ENCODE measurements at places on chromosomes 6 and 20. TPM values are rescaled to one million over a fixed set of nuclear protein-coding genes. Genes with fewer than 3 reads are reported as not detected.

DNA sequence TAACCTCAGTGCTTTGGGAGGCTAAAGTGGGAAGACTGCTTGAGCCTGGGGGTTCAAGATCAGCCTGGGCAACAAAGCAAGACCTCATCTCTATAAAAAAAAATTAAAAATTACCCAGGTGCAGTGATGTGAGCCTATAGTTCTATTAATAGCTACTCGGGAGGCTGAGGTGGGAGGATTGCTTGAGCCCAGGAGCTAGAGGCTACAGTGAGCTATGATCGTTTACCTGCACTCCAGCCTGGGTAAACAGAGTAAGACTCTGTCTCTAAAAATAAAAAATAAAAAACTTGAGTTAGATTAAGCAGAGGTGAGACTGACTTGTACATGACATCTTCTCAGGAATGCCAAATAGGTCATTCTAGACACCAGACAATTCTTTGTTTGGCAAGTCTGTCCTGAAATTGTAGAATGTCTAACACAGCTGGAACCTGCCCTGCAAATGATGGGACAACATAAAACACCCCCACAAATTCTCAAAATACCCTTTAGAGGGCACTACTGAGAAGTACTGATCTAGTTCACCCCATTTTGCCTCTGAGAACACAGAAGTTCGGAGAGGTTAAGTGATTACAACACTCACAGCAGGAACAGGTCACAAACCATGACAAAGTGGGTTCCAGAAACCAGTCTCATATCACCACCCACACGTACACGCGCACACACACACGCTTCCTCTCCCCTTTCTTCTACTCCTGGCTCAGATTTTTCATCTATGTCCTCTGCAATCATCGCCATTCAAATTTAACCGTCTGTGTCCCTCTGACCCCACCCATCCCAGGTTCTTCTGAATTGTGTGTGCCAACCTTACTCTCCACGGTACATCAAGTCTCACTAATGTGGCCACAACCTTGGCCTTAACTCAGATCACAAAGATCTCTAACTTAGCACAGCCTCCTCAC lies 38.3 kb downstream of the ARHGAP18 start:
- no peaks in the 10 kb centered on the region for H3K36me3 ChIP-seq
- no peak overlapping the region for H3K4me3 ChIP-seq
- no peak overlapping the region for H3K27ac ChIP-seq
- no peak for DNase-seq
- H3K27me3 ChIP-seq = no peaks in the 10 kb centered on the region
- peaks cover 36% of the 10 kb centered on the region for H3K4me1 ChIP-seq

- no peak overlapping the region for H3K4me3 ChIP-seq
- H3K27me3 ChIP-seq = no peaks in the 10 kb centered on the region
- peak overlapping the region; percentile 75 for H3K27ac ChIP-seq
- DNase-seq = no peak
- H3K4me1 ChIP-seq = peaks cover 60% of the 10 kb centered on the region
- H3K36me3 ChIP-seq = no peaks in the 10 kb centered on the region
These were observed 59.9 kb upstream of the MAP7 start for GRCh38 chr6:136609873-136610706.

DNA sequence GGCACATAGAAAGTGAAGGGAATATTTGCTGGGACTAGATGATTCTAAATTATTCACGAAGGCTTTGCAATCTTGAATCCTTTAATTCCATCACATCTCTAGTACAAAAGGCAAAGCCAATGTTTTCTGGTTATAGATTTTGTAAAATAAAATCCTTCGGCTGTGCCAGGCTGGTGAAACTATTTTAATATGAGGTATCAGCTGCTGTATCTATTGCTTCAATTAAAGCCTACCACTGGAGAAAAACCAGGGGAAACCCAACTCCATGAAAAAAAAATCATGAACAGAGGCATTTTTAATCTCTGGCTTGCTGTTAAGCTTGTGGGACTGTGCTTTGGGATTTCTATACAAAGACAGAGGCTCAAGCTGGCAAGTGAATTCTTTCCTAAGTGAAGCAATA lies 271.8 kb downstream of the QKI start:
- DNase-seq = no peak
- no peak overlapping the region for H3K27ac ChIP-seq
- no peaks in the 10 kb centered on the region for H3K36me3 ChIP-seq
- H3K4me3 ChIP-seq = no peak overlapping the region

GRCh38 chr6:137923866-137924653 lies 57.0 kb downstream of the TNFAIP3 start:
- peaks cover 36% of the 10 kb centered on the region for H3K4me1 ChIP-seq
- no peaks in the 10 kb centered on the region for H3K36me3 ChIP-seq
- H3K4me3 ChIP-seq = no peak overlapping the region
- DNase-seq = no peak

- H3K36me3 ChIP-seq = no peaks in the 10 kb centered on the region
- no peak overlapping the region for H3K27ac ChIP-seq
- peaks cover 47% of the 10 kb centered on the region for H3K27me3 ChIP-seq
- H3K4me3 ChIP-seq = no peak overlapping the region
These were observed 3.4 kb upstream of the FKBP1A start for GRCh38 chr20:1396264-1396663.

DNA sequence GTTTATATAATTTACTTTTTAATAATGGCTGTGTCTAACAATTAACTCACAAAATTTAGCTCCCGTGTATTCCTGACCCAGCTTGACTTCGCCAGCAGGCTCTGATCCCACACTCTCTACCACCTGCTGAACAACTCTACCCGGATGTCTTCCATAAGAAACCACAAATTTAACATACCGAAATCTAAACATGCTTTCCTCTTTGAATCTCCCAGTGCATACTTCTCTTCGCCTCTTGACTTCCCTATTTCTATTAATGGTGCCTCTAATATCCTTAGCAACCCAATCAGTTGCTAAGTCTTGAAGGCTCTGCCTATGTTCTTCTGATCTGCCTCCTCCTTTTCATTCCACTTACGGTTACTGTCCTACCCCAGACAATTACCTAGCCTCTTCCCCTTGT lies 4.6 kb upstream of the MYB start:
- no peaks in the 10 kb centered on the region for H3K36me3 ChIP-seq
- H3K4me1 ChIP-seq = peaks cover 4% of the 10 kb centered on the region
- H3K4me3 ChIP-seq = no peak overlapping the region

DNA sequence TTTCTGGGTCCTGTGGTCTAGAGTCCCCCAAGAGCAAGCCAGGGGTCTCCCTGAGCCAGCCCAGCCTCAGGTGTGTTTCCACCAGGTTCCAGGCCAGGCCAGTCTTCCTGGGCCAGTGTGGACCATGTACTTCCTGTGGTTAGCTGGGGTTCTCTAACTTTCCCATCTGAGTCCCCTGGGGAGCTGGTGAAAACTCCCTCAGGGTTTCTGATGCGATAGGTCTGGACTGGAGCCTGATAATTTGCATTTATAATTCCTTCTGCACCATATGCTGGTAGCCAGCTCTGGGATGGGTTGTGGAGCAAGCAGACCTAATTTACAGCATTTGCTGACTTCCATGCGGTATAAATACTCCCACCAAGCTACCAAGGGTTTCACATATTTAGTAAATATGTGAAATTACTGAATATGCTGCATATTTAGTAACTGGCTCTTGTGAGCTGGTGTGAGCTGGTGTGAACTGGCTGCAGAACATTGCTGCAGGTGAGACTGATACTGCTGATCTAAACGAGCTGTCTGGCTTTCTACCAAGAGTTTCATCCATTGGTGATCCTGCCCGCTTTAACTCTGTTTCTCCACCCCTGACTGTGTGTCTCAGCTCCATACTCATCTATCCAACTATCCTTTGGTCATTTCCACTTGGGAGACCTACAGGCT lies 62.6 kb downstream of the RIN2 start:
- H3K27me3 ChIP-seq = no peaks in the 10 kb centered on the region
- no peak overlapping the region for H3K4me3 ChIP-seq
- H3K27ac ChIP-seq = no peak overlapping the region
- peaks cover 14% of the 10 kb centered on the region for H3K4me1 ChIP-seq
- DNase-seq = no peak
- H3K36me3 ChIP-seq = no peaks in the 10 kb centered on the region

DNA sequence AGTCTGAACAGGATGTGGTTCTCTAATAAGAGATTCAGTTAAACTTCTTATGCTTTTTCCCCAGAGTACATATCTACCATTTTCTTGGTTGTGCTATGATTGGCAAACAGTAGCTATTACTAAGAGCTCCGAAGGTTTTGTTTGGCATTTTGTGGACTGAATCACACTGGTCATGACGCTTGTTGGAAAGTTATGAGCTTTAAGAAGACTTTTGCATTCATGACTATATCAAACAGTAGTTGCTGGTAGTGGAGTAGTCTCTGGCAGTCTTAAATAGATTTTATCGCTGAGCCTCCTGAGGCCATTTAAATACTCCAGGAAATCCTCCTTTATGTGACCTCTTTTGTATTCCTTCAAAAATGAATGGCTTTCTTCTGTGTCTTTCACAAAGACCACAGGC lies 40.8 kb downstream of the CCDC170 start:
- no peak overlapping the region for H3K4me3 ChIP-seq
- DNase-seq = no peak
- no peak overlapping the region for H3K27ac ChIP-seq
- H3K36me3 ChIP-seq = peaks cover 9% of the 10 kb centered on the region
- no peaks in the 10 kb centered on the region for H3K4me1 ChIP-seq

GRCh38 chr20:36043441-36043840 lies 75.1 kb downstream of the CNBD2 start:
- H3K4me1 ChIP-seq = peaks cover 23% of the 10 kb centered on the region
- H3K36me3 ChIP-seq = peaks cover 15% of the 10 kb centered on the region
- H3K4me3 ChIP-seq = no peak overlapping the region
- no peaks in the 10 kb centered on the region for H3K27me3 ChIP-seq

GRCh38 chr6:26258212-26258977 lies 106.6 kb upstream of the BTN3A2 start:
- no peaks in the 10 kb centered on the region for H3K36me3 ChIP-seq
- peaks cover 34% of the 10 kb centered on the region for H3K4me1 ChIP-seq
- no peak for DNase-seq
- peak overlapping the region; percentile 44 for H3K27ac ChIP-seq
- H3K4me3 ChIP-seq = no peak overlapping the region

- H3K4me3 ChIP-seq = no peak overlapping the region
- H3K27me3 ChIP-seq = peaks cover 3% of the 10 kb centered on the region
- H3K4me1 ChIP-seq = peaks cover 3% of the 10 kb centered on the region
- no peaks in the 10 kb centered on the region for H3K36me3 ChIP-seq
- no peak overlapping the region for H3K27ac ChIP-seq
These were observed 122.2 kb upstream of the ARG1 start for GRCh38 chr6:131450861-131451260.

GRCh38 chr6:132316970-132317369 lies 84.3 kb downstream of the MOXD1 start:
- no peaks in the 10 kb centered on the region for H3K27me3 ChIP-seq
- DNase-seq = no peak
- H3K27ac ChIP-seq = no peak overlapping the region
- no peak overlapping the region for H3K4me3 ChIP-seq
- peaks cover 6% of the 10 kb centered on the region for H3K36me3 ChIP-seq

The GJE1 gene
- total RNA-seq = not detected

The MTFR2 gene
- total RNA-seq = 8.5 TPM

The WFDC10B gene
- total RNA-seq = 0.42 TPM

The PLEKHG1 gene
- 2.6 TPM for total RNA-seq

The TNFRSF21 gene
- total RNA-seq = 52.7 TPM

The PRSS16 gene
- 21.1 TPM for total RNA-seq
